ENCODE measurements at places on chromosomes 2 and 18.

- DNase-seq: no peak
These were observed 9.5 kb upstream of the KLHL29 start for GRCh38 chr2:23375448-23375847.

- no peak for DNase-seq
These were observed 233.6 kb upstream of the RASGRP3 start for GRCh38 chr2:33242845-33243244.

DNA sequence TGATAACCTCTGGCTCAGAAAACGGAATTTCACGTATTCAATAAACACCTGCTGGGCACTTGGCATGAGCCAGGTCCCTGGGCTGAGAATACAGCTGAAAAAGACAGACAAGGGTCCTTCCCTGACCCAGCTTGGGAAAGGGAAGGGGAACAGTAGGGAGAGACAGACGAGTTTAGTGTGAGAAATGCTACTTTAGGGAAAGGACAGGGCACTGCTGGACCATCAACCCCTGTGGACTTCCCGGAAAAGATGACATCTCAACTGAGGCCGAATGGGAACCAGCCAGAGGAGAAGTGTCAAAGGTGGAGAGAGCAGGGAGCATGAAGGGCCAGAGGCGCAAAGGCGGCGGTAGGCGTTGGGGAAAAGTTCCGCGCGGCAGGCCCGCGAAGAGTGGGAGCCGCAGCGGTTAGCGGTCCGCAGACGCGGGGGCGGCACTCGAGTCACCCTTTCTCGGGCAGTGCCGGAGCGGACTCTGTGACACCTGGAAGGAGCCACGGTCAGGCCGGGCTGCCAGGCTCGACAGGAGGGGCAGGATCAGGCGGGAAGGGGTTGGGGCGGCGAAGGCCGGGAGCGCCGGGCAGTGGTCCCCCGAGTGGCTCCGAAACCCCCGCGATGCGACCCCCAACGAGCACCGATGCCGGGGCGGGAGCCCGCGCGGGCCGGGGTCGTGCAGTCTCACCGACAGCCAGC lies 519 bp downstream of the TEX261 start:
- no peak for DNase-seq

- DNase-seq: no peak
These were observed 16.7 kb downstream of the ZNF638 start for GRCh38 chr2:71348302-71348701.

DNA sequence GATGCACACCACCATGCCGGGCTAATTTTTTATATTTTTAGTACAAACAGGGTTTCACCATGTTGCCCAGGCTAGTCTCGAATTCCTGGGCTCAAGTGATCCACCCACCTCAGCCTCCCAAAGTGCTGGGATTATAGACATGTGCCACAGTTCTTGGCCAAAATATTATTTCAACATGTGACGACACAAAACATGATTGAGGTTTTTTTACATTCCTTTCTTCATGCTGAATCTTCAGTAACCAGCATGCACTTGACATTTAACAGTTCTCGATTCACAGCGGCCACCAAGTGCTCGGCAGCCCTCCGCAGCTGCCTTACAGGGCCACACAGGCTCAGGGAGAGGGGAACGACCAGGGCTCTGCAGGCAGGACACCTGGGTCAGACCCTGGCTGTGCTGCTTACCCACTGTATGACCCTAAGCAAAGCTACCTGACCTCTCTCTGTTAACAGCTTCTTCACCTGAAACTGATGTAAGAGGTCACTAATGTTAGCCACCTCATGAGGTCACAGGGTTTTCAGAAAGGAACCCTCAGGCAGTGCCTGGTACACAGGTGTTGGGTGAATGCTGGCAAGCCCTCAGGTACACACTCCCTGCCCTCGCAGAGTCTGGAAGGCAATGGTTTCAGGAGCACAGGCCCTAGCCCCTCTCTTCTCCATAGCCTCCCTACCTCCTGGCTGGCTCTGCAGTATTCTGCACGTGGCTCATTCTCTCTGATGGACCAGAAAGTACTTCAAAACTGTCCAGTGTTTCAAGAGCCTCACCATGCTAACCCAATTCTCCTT lies 25.7 kb downstream of the TUBB6 start:
- DNase-seq: no peak

GRCh38 chr2:168538534-168538933 lies 82.5 kb downstream of the CERS6 start:
- DNase-seq: no peak

DNA sequence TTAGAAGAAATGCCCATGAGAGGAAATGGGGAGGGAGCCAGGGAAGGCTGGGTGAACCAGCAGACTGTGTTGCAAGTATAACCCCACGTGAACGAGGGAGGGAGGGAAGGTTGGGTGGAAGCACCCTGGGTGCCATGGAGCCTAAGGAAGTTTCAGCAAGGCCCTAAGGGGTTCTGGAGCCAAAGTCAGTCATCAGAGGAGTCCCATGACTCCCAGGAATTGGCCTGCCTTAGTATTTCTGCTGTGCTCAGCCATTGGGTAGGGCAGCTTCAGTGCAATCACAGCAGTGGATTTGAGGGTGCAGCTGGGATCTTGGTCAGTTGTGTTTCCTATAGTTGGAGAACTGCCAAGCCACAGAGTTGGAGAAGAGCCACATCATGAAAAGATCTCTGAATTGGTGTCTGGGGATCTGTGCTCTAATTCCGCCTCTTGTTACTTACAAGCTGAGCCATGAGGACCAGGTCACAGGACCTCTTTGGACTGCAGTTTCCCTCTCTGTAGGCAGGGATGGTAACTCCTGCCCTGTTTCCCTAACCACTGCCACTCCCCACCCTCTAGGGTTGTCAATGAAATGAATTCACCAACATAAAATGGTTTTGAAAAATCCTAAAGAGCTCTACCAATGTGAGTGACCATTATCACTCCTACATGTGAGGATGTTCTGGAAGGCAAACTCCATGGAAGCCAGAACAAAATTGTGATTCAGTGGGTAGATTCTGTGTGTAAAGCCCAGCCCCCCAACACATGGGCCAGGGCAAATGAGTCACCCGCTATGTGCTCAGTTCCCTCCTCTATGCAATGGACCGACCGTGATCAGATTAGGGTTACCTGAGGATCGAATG lies 108.9 kb downstream of the CLIP4 start:
- DNase-seq: no peak

GRCh38 chr2:217206907-217207698 lies 347.2 kb upstream of the TNP1 start:
- no peak for DNase-seq

DNA sequence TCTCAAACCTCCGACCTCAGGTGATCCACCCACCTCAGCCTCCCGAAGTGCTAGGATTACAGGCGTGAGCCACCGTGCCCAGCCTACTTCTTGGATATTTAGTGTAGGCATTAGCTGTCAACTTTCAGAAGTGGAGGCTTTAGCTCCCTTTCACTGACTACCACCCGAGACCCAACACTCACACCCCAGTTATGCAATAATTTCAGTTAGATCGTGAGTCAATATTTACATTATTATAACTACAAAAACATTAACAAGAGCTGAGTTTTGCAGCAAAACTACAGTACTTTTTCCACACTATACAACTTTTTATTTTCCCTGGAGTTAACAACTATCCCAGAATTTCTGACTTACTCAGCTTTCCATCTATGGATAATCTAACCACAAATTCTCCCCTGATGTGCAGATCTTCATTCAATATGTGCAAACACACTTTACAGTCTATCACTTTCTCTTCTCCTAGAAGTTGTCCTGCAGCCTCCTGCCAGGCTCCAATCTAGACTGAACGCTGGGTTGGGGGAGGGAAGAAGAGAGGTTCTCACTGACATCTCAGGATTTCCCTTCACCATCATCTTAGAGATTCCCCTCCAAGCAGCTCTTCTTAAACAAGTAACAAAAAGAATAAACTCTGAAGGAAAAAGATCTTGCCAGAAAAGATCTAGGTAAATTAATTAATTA lies 10.1 kb downstream of the TBC1D8 start:
- no peak for DNase-seq

DNA sequence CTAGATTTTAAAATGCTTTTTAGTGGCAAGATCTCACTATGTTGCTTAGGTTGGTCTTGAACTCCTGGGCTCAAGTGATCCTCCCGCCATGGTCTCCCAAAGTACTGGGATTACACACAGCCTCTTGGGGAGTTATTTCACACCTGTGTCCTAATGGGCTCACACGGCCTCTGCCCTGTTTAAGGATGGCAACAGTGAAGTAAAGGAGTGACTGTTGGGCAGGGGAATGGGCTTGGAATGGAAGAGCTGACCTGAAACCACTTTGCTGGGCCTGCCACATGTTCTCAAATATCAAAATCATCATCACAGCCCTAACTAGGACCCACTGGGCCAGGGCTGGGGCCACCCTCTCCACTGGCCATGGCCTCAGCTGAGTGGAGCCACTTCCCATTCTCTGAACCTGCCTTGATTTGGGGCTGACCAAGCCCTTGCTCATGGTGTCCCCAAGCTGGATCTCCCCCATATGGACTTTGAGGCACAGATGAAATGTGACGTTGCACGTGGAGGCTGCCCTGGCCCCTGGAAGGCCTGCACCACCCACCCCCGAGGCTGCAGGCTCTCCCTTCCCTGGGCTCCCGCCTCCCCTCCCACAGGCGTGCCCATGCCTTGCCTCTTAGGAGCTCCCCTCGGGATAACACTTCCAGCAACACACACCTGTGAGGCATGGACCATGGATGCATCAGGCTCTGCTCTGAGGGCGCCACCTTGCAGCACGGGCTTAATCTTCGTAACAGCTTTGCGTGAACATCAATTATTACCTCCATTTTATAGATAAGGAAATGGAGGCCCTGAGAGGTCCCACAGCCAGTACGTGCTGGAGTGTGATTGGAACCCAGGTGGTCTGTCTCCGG lies 71.8 kb upstream of the SMAD7 start:
- no peak for DNase-seq

GRCh38 chr2:191927319-191927867 lies 80.5 kb upstream of the CAVIN2 start:
- DNase-seq: no peak

DNA sequence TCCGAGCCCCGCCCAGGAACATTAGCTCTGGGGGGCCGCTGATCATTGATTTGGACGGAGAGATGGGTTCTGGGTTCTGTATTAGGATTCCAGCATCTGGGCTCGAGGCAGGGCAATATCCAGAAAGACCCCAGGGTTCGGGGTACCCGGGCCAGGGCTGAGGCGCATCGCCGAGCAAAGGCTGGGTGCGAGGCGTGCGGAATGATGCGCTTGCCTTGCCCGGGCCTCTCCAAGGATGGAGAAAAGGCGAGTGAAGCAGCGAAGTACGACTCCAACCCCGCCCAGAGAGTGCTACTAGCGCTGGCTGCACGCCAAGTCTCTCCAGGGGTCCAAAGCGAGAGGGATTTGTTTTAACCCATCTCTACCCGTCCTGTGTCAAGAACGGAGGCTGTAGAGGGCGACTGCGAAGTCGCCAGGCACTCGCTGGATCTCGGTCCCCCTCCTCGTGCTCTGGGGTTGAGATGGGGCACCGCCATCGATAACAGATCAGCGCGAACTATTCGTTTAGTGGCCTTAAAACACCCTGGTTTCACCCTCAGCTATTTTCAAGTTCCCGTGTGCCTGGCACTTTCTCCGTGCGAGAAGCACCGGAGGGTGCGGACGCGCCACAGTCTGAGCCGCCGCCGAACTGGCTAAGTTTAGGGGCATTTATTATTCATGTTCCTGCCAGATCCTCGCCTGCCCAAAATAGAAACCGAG lies 1.9 kb downstream of the ADCYAP1 start:
- DNase-seq: no peak

GRCh38 chr2:156517419-156517818 lies 81.2 kb downstream of the GPD2 start:
- DNase-seq: no peak

DNA sequence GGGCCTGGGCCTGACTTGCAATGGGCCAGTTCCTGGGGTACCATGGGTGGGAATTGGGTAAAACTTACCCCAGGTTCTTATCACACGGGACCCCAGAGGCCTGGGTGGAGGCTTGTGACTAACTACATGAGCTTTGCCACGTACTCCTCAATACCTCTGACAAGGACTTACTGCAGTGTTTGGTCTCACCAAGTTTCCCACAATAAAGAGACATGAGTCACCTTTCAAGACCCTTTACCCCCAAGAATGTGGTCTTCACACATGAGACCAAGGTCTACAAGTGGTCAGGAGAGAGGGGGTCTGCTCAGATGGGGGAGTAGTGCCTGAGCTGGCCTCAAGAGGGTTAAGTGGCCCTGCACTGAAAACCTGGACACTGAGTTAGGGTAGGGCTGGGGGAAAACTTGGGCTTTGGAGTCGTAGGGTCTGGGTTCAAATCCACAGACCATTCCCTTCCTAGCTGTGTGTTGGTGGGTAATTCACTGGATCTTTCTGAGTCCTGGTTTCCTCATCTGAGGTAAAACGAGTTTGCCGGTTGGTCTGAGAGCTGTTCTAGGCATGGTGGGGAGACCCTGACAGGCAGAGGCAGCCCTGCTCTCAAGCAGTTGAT lies 2.0 kb upstream of the GNLY start:
- DNase-seq: no peak
